ENCODE measurements at places on chromosomes 1 and 21.

DNA sequence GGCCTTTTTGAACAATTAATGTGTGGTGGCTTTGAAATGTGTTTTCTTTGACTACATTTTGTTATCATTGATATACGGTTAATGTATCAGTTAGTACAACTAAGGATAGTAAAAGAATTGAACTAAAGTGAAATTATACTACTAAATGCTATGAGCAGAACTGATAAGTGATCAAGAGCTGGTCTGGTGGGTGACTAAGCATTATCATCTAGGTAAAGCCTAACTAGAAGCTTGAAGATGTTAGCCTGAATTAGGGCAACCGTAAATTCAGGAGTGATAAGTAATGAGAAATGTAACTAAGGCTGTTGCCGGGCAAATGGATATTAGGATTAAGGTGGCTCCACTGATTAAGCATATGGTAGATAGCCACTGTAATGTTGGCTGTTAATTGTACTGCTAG is 16.0 kb upstream of the GCLM start:
- DNase-seq: no peak

- no peak for DNase-seq
These were observed 74.5 kb downstream of the CLIC6 start for GRCh38 chr21:34743285-34743684.

- DNase-seq: no peak
These were observed 479 bp downstream of the RGS16 start for GRCh38 chr1:182603646-182604174.

GRCh38 chr1:198258491-198258890 is 101.7 kb downstream of the NEK7 start:
- peak; percentile 53 for DNase-seq

DNA sequence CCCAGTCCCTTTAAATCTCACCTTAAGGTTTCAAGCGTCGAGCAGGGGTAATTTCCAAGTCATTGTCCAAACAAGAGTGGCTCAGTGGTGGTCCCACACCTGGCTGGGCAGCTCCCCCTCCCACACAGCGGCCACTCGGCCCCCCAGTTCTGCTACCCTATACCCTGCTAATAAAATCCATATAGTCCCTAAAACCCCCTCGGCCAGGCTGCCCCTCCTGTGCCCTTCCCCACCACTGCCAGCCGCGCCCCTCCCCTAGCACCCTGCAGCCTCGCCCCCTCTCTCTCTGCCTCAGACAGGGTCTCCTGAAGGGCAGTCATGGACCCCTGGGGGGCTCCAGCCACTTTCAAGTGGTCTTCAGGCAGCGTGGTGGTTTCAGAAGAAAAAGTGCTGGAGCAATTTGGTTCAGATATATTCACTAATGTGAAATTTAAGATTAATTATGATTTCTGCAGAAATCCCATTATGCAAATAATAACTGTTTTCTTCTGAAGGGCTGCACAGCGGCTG is 34.2 kb upstream of the TTC34 start:
- DNase-seq: no peak

- peak; percentile 87 for DNase-seq
These were observed 2.8 kb upstream of the EFHD2 start for GRCh38 chr1:15406614-15407559.

GRCh38 chr1:155174324-155175280 is 953 bp downstream of the TRIM46 start:
- DNase-seq: peak; percentile 55

DNA sequence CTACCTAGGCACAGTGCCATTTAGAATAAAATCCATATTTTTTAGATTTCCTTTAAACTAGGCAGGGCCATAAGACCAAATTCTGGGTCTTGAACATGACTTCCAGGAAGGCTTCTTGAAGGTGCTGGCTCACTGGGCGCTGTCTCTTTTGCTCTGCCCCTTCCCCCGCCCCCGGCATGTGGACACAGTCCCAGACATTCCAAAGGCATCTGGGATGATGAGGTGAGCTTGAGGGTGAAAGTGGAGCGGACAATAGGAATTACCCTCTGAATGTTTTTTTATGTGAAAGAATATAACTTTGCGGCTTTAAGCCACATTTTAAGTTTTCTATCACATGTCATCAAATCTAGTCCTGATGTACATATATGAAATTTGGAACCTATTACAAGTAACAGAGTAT is 29.4 kb downstream of the RWDD3 start:
- DNase-seq: peak; percentile 8

DNA sequence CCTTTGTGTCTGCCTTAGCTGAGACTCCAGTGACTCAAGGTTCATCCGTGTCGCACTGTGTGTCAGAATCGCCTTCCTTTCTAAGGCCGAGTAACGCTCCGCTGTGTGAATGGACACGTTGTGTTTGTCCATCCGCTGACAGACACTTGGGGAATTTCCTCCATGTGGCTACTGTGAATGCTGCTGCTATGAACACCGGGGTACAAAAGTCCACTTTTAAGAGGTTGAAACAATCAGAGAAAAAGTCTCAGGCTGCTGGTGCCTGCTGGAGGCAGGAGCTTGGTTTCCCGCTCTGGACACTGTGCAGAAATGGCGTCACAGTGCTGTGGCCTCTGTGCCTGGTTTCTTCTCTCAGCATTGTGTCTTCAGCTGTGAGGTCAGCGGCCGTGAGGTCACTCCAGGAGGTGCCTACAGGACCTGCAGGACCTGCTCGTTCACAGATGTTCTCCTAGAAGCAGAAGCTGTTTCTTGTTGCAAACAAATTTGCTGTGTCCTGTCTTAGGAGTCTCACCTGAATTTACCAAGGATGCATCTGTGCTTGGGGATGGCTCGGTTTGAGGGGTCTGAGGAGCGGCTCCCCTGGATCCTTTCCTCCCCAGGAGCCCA is 34.2 kb downstream of the KRTAP10-1 start:
- DNase-seq: no peak

DNA sequence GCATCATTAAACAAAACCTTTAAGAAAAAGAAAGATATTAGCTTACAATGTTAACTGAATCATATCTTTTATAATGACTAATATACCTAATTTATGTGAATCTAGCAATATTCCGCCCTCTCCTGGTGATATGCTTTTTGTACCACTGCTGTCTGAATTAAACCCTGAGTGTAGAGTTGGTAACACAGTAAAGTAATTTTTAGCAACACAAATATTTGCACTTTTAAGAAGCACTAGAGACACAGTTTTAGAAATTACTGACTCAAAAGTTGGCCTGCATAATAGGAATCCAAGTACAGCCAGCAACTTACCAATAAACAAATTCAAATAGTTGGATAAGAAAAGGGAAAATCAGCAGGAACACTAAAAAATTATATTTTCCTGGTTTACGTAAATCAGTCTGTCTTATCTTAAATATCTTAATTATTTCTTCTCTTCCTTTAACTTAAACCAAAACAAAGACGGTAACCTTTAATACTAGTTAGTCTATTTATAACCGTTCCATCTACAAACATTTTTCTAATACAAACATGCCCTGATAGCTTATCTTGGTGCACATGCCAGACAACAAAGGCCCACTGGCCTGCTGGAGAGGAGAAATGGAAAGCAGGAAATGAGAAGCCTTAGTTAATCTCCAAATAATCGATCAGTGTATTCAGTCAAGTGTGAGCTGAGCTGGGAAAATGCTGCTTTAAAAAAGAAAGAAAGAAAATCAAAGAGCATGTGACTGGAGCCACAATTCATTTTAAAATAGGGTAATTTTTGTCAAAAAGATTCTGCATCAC is 246.0 kb downstream of the RERE start:
- peak; percentile 31 for DNase-seq

DNA sequence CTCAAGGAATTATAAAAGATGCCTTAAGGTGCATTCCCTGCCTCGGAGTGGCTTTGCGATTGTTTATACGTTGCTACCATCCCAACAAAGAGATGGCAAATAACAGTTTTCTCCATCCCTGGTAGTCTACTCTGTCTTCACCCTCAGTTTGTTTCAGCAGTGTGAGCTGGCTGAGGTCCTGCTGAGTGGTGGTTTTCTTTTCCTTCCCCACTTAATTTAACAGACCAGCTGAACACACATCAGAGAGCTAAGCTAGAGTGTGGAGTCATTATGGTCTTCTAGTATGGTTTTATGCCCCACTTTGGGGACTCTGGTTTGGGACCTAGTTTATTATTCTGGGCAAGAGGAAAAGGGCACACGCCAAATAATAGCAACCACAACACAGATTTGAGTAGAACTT is 2.2 kb downstream of the PIGV start:
- DNase-seq: no peak

DNA sequence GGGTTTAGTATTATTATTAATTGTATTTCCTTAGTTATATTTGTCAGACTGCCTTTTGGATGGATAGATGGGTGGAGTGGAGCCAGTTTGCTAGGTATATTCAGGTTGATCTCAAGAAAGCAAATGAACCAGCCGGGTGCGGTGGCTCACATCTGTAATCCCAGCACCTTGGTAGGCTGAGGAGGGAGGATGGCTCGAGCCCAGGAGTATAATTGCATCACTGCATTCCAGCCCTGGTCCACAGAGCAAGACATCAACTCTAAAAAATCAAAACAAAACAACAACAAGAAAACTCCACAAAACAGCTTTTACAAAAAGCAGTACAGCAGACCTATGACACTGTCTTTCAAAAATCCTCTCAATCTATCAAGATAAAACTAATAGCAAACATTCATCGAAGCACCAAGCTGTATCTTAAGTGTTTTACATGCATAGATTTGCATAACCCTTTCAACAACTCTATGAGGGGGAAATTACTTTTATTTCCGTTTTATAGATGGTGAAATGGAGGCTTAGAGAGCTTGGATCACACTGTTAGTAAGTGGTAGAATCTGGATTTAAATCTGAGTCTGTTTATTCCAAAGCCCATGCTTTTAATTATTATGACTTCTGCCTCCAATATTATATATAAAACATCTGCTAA is 25.5 kb downstream of the KMO start:
- no peak for DNase-seq

DNA sequence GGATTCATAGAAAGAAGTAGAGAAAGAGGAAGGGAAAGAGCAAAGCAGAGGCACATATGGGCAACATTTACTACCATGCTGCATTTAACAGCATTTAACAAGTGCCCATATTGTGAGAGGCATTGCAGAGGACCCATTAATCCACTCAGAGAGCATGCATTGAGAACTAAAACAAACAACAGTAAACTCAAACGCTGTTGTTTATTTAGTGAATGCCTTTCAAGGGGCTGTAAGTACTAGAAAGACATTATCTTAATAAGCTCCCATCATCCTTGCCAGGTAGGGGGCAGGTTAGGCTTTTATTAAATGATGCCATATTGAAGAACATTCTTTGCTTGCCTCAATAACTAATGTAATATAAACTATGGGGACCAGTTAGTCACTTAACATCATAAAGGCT is 254.3 kb upstream of the DAB1 start:
- no peak for DNase-seq

DNA sequence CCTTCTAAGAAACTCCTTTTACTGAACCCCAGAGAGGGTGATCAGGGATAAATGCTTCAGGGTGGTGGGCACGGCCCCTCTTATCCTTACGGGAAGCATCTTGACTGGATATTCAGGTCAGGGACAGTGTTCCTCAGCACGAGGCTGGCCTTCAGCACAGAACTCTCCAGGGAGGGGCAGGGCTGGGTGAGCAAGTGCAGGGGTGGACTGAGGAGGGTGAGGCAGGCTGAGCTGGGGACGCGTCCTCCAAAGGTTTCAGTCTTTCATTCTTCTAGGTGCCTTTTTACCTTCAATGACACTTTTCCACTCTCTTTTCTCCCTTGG is 52.3 kb downstream of the RASSF5 start:
- DNase-seq: no peak

DNA sequence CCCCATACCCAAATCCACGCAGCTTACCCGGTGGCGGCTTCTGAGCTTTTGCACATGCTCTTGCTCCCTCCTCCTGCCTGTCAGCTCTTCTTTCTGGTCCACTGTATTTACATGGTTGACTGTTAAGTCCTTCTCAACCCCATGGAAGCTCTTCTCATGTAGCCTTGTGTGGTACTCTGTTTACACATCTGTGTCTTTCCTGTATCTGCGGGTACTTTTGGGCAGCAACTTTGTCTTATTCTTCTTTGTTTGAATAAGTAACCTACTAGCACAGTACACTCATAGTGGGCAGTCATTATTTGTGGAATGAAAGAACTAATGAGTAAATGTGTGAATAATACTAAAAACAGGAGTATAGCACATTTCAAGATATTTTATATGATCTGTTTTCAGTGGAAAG is 88.5 kb upstream of the GPR88 start:
- no peak for DNase-seq
